ENCODE measurements at places on chromosomes 7 and 10.

- DNase-seq, result no peak
These were observed 131.7 kb downstream of the SLC16A9 start for GRCh38 chr10:59577984-59578383.

DNA sequence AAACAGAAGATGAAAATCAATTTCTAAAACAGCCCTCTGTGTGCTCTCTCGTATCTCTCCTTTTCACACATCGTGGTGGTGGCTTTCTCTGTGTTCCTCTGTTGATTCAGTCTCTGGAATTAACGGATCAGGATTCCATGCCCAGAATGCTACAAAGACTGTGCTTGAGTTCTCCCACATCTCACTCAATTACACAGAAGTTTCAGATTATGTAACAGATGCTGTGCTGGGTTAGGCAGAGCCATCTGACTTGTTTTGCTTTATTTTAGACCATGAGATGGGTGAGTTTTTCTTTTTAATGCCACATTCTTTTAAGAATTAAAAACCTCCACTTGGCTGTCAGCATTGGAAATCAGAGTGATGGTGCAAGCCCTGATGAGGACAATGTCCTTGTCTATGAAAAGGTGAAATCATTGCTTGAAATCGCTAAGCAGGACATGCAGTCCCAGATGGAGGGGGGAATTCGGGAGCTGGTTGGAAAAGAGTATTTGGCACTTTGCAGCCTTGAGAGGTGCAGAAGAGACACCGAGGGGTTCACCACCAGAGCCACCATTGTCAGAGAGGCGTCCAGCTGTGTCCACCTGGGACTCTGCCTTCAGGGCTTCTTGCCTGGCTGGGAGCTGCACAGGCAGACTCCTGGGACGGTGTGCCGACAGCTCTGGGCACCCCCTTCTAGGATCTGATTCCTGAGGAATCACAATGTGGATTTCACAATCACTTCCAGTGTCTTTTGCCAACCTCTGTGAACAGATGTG lies 80.4 kb downstream of the EGFR start:
- no peak for DNase-seq

DNA sequence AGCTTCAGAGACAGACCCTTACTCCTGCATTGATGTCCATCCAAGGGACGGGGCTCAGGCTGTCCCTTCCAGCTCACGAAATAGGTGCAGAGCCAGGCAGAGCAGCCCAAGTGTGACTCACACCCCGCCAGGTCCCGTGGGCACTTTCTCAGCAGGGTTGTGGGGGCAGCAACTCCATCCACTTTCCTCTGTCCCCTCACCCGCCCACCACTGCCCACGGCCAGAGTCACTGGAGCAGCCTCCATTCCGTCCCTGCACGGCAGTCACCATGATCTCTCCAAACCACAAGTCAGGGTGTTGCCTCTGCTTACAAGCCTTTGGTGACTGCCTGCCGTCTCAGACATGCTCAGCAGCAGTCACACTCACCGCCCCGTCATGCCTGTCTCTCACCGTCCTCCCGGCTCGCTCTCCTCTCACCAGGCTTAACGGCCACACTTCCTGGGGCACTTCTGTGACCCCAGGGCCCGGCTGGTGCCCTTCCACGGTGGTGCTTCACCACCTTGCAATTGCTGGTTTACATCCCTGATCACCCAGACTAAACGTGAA lies 39.3 kb downstream of the CALML3 start:
- DNase-seq, result no peak

DNA sequence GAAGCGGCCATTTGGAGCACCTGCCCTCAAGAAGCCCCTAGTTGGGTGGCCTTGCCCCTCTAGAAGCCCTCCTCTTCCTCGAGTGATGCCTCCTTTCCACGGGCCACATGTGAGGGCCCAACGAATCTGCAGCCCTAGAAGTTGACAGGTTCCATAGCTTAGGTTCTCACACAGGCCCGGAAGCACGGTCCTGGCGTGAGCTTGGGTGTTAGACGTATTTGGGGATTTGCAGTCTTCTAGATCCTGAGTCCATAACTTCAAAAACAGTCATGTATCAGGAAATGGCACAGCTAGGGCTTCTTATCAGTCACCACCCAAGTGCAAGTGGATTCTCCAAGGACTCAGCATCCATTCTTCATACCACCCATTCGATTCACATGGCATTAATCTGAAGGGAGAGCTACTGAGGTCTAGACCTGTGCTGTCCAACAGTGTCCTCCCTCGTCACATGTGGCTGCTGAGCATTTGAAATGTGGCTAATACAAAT lies 477 bp upstream of the FBXW4 start:
- DNase-seq, result no peak

DNA sequence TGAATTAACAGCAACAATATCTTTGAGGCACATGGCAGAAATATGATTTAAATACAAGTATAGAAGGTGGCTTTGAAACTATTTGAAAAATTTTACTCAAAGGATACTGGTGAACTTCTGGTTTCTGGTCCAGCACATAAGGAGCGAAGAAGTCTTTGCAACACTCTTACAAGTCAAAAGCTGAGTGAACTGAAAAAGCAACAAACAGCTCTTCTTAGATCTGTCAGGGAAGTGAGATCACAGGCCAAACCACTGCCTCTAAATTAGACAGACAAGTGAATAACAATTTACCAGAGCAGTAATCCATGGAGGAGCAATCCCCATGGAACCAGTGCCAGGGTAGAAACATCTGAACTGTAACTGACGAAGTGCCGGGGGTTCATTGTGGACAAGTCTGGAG lies 9.6 kb upstream of the VWC2 start:
- no peak for DNase-seq

DNA sequence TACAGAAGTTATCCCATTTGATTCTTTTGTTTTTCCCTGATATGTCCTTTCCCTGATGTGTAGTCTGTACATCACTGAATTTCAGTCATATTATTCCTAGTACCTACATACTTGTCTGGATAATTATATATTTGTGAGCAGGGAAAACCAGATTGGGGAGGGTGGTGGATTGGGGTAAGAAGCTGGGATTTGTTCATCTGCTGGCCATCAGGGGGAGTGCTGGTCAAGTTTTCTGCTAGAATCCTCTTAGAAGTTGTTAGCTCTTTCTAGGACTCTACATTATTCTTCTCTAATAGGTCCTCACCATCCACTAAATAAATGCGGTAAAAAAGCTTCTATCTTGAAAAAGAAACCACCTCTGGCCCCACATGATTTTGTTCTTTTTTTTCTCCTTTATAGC lies 232.7 kb upstream of the TAC1 start:
- no peak for DNase-seq
